ENCODE measurements at places on chromosomes 11 and 22.
A peak's percentile ranks its signal among the peaks of the same experiment; 100 is the strongest.

- peak; percentile 48 for DNase-seq
These were observed 20.2 kb downstream of the FADS3 start for GRCh38 chr11:61871158-61871597.

DNA sequence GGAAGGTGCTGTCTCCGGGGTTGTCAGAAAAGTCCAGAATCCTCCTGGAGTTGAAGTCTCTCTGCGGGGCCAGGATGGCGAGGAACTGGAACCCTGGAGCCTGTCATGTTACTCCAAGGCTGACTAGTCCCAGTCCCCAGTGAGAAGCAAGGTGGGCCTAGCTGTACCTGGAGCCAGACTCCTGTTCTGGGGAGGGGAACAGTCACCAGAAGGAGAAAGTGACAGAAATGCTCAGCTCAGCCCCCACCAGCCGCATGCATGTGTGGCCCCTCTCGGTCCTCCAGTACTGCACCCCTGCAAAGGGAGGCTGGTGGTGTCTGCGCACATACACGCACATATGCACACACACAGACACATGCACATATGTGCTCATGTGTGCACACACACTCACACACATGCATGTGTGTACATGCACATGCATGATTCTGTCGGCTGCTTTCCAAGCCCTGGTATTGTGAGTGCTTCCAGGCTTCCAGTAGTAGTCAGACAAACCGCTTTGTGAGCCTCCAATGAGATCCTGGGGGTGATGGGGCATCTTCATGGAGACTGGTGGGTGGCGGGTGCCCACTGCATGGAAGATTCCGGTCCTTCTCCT is 54.3 kb downstream of the RTL6 start:
- no peak for DNase-seq

DNA sequence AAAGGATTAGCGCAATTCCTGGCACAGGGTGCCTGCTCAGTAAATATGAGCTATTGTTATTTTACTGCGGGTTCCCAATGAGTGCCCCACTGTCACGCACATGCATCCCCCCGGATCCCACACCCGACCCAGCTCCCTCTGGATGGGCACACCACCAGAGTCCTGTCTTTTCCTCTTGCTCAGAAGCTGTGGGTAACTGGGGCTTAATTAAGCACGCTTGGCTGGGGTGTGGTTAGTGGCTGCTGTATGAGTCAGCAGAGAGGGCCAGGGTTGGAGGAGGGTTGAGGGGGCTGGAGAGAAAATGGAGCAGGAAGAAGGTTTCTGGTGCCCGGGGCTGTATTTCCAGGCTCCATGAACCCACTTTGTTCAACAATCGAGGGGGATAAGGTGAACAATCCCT is 30.3 kb upstream of the NECTIN1 start:
- no peak for DNase-seq

GRCh38 chr22:26330971-26331625 is 98.0 kb upstream of the ASPHD2 start:
- no peak for DNase-seq

- DNase-seq, result no peak
These were observed 212.0 kb upstream of the PGR start for GRCh38 chr11:101341578-101341977.

DNA sequence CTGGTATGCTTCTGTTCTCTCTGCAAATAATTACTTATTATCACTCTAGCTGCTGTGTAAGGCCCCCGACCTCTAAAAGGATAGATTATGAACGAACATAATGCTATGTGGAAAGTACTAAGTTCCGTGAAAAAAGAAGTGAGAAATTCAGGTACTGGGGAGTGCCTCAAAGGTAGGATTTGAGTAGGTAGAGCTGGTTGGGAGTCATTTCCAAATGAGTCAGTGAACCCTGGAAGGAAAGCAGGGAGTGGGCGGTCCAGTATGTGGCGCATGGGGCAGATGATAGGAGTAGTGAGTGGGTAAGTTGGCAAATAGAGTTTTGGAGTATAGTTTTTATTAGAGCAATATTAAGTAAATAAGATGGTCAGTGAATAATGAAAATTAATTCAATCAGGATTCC is 2.4 kb downstream of the ZC3H12C start:
- DNase-seq, result no peak

GRCh38 chr11:68935516-68936357 is 32.0 kb downstream of the IGHMBP2 start:
- DNase-seq, result no peak

DNA sequence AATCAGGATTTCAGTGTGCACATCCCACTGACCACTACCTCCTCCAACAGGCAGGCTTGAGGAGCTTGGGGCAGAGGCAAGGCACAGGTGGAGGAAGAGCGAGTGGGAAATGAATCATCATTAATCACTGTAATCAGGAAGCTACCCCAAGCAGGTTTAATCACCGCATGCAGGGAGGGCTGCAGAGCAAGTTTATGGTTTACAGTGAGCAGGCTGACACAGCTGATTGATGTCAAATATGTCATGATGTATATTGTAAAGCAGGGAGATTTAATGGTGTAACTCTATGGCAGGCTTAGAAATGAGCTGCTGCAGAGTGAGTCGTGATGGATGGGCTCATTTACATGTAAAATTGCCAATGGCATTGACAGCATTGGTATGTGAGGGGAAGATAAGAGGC is 441.0 kb downstream of the NTM start:
- DNase-seq, result no peak

GRCh38 chr11:107651672-107652071 is 60.2 kb downstream of the SLN start:
- DNase-seq, result no peak

DNA sequence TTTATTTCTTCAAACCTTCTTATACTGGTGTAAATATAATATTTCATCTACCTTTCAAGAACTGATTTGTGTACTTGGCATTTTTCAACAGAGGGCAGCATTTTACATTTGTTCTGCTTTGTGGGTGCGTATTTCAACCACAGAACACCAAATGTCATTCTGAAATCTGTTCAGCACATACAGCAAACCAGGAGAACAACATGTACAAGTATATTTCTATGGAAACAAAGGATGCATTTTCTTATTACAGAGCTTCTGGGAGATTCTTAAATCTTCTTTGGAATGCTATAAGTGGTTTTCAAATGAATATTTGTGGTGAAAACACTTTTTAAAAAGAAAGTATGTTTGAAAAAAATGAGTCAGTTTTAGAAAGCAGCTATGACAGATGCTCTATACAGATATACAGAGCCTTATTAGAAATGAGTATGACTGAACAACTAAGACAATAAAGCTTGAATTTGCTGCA is 946.0 kb downstream of the FAM181B start:
- DNase-seq, result no peak

GRCh38 chr11:10317151-10317755 is 12.4 kb downstream of the ADM start:
- no peak for DNase-seq

DNA sequence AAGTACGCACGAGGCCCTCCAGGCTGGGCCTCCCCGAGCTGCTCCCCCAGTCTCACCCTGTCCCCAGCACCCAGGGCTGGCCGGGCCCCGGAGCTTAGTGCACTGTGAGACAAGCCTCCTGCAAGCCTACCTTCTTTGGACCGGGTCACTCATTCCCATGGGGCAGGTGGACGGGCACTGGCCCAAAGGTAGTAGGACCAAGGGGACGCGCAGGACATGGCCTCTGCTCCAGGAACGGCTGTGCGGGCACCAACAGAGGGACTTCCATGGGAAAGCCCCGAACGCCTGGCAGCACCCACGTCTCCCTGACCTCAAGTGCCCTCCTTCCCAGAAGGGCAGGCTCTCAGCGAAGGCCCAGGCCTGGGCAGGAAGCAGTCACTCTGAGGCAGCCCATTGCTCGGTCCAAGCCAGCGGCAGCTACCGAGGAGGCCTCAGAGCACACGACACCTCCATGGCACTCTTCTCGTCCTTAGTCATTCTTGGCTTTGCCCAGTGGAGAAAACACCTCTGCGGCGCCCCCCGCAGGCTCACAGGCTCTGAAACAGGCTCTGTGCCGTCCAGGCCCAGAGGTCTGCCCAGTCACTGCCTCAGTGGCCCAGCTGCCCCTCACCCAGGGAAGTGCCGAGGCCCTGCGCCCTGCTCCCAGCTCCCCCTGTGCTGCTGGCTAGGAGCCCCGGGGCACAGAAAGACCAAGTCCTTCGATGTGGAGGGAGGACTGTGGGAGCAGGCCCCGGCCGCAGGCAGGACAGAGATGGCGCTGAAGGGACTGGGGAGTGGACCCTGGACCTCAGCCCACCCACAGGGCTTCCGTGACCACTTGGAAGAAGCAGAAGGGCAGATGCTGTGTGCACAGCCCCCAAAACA is 3.8 kb downstream of the MOB2 start:
- DNase-seq, result no peak

DNA sequence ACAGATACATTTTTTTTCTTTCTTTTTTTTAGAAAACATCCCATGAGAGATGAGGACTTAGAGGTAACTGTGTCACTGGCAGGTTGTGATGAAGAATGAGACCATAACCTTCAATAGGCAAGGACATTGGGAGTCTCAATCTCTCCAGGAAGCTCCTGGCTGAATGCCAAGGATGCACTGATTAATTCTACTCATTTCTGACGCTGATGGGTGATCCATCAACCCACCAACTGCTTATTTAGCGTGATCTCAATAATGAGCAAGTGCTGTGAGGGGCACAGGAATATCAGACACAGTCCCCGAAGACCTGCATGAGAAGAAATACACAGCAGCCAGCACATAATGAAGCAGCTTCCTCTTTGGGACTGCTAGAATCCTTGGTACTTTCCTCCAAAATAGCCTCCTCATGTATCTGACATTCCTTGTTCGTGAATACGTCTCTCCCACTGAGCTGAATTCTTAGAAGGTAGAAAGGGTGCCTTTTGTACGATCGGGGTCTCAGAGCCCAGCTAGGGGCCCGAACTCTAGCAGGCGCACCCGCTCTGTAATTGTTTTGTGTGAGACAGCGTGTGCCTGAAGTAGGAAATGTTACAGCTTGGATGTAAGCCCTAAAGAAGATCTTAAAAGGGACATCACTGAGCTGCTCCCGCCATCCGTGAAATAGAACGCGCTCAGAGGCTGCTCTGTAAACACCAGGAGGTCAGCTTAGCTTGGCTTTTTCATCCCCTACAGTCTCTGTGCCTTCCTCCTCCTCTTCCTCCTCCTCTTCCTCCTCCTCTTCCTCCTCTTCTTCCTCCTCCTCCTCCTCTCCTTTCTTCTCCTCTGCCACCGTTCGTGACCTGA is 7.2 kb downstream of the CLMP start:
- DNase-seq, result no peak

GRCh38 chr11:126888115-126888712 is 112.4 kb downstream of the KIRREL3 start:
- DNase-seq, result no peak

- no peak for DNase-seq
These were observed 22.4 kb downstream of the ENTHD1 start for GRCh38 chr22:39871008-39871798.

DNA sequence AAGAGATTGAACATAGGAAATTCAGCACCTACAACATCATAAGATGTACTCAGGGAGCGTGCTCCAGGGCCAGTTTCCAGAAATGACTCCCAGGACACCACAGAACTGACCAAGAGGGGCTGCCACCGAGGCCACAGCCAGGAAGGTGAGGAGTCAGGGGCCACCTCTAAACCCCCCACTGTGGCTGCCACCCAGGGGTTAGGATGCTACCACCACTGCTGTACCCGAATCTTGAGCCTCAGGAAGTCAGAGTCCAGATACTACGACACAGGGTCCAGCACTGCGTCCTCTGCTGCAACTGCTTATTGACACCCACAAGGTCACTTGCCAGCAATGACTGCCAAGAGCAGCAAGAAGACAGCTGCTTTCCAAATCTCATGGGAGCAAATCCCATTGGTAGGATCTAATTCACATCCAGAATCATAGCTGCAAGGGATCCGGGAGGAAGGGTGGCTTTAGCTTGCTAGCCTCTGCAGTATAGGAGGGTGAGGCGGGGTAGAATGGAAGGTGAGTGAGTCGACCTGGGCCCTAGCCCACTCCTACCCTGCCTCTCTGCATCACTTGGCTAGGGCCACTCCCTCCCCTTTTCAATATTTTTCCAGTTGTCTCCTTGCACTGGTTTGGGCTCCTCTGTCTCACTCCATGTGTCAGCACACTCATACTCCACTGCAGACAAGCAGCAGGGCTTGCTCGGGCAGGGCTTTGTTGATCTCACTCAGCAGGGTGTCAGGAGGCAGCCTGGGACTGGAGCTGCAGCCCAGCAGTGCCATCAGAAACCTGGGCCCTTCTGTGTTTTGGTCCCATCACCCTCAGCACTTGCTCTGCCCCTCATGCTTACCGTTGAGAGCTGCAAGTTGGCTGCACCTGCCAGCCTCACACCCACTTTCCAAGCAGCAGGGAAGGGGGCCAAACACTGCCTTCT is 18.1 kb upstream of the CYTH4 start:
- no peak for DNase-seq

DNA sequence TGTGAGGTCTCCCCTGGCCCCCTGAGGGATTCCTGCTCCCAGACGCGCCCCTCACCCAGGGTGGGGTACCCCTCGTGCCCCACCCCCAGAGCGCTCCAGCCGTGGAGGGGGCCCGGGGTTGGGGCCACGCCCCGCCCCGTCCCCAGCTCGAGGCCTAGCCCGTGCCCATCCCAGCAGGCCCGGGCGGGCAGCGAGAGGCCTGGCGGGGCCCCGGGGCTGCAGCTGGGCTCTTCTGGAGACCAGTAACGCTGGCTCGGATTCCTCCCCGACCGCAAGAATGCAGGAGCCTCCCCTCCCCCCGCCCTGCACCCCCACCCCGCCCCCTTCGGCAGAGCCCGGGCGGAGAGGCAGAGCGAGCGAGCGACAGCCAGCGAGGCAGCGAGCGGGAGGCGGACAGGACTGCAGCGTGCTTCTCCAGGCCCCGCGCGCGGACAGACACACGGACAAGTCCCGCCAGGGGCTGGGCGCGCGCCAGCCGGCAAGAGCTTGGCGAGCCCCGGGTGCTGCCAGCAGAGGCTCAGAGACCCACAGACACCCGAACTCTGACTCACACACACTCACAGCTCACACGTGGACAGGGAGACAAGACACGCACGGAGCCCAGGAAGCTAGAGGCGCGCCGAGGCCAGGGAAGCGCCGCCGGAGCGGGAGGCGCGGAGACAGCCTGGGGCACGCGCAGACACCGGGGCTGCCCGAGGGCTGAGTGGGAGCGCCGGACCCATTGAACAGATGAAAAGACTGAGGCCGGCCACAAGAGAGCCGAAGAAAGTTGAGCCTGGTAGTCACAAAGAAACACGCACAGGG is 15.2 kb downstream of the BCL9L start:
- no peak for DNase-seq

DNA sequence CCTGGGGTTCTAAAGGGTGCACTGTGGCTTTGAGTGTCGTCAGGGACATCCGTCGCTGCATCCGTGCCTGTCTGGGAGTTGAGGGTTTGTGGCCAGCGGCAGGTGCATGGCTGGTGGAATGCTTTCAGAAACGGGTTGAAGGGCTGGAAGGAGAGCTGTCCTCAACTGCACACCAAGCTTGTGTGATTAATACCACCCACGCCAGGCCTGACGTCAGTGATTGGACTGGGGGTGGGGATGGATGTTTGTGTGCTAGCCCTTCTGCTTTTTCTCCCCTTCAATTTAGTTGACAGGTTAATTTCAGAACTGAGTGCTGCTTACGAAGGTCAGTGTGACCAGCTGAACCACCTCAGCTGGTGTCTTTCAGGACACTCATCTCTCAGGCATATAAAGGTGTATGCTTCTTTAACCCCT is 3.2 kb upstream of the GAB2 start:
- peak; percentile 73 for DNase-seq
